ENCODE measurements at places on chromosomes 4 and X.

DNA sequence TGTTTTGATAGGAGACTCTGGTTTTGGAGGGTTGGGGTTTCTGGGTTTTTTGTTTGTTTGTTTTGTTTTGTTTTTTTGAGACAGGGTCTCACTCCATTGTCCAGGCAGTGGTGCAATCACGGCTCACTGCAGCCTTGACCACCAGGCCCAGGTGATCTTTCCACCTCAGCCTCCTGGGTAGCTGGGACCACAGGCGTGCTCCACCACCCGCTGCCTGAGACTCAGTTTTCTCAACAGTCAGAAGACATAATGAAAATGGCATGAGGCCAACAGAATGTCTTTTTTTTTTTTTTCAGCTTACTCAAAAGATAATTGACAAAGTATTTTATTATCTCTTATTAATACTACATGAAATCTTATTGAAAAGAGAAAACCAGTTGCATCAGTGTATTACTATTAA, 32.4 kb downstream of the TNIP2 start:
- DNase-seq: no peak

DNA sequence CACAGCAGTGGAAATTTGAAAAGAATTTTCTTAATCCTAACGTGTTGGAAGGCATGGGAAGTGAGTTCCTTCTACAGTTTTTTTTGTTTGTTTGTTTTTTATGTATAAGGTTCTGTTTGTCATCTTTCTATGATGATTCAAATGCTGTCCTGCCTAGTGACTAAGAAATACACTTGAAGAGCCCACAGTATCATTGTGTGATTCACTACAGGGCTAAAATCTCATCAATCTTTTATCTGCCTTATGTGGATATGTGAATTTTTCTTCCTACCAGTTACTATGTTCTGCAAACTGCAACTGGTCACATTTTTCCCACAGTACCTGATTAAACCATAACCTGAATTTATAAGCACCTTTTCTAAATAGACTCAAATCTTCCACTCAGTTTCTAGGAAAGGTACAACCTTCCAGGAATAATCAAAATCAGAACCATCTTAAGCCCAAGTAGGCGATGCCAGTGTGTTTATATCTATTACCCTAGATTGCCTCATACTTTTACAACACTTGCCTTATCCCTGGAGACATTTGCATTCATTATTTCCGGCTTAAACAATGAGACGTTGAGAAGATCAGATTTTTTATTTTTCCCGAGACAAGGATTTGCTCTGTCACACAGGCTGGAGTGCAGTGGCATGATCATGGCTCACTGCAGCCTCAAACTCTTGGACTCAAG, 214.6 kb upstream of the GALNT7 start:
- DNase-seq: no peak

- no peak for DNase-seq
Measured at GRCh38 chr4:176191974-176192373, 3.4 kb downstream of the SPATA4 start.

DNA sequence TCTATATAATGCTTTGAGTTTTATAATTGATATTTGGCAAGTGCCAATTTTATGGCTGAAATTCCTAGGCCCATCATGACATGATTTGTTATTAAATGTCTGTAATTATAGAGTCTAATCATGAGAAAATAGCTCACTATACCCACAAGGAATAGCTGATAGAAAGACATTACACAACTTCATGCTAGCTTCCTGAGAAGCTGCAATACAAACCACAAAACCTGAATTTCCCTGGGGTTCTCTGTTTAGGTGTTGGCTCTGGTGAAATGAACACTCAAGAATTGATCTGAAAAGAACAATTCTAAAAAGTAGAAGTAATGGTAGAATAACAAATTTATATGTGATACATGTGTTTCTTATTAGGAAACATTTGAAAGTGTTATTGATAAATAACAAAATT, 169.6 kb downstream of the GASK1B start:
- no peak for DNase-seq

- no peak for DNase-seq
Measured at GRCh38 chr4:115187136-115187535, 73.7 kb upstream of the NDST4 start.

- no peak for DNase-seq
Measured at GRCh38 chrX:40459571-40460158, 121.1 kb upstream of the ATP6AP2 start.

GRCh38 chrX:7110821-7111276, 36.7 kb upstream of the STS start:
- no peak for DNase-seq

DNA sequence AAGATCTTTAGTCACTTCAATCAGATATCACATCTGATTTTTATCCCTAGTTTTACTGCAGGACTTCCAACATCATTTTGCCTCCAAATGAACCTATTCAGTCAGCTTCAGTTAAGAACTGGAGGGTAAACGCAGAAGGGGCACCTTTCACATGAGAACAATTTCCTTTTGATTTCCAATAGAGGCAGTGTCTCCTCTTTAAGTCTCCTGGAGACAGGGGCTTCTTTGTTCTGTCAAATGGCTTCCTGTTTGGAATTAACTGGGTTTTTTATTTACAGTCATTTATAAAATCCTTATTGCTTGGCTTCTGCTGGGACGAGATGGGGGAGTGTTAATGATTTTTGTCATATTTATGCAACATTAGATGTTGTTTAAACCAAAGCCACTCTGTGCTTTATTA, 164.0 kb downstream of the STK32B start:
- DNase-seq: no peak

DNA sequence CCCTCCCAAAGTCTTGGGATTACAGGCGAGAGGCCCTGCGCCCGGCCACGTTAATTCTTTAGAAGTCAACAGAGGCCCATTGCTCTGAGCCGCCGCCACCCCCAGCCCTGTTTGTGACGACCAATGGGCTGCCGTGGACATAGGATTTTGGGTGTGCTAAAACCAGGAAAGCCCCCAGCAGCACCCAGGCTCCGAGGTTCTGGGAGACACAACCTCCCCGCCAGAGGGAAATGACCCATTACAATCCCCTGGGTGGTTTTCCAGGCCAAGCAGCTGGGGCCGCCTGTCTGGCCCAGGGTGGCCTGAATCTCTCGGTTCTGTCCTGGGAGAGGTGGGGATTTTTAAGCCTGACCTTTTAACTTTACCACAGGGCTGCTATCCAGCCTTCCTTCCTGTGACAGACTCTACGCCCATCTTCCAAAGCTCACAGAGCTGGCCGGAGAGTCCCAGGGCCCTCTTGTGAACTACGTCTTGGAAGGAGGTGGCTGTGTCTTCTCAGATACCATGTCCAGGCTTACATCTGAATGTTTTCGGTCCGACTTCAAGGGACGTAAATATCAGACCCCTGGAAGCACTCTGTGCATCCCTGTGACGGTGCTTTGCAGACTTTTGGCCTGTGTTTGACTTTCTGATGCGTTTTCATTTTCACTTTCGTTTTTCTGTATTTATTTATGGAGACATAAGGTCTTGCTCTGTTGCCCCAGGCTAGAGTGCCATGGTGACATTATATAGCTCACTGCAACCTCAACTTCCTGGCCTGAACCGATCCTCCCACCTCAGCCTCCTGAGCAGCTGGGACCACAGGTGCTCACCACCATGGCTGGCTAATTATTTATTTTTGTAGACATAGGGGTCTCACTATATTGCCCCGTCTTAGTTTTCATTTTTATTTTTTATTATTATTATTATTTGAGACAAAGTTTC, 36.0 kb downstream of the P2RY8 start:
- DNase-seq: peak; percentile 55

DNA sequence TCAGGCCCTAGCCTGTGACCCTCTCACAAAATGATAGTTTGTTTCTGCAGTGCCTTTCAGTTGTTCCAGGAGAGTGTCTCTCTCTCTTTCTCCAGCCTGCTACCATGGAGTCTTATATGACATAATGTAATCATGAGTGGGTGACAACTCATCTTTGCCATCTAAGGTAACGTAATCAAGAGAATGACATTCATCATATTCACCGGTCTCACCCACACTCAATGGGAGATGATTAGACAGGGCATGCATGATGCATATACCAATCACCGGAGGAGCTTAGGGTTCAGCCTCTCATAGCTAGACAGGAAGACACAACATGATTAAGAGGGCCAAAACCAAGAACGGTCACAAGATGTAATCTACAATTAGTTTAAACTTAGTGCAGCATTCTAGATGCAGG, 97.1 kb upstream of the FAM9B start:
- no peak for DNase-seq

GRCh38 chrX:38657562-38657961, 96.2 kb downstream of the TSPAN7 start:
- DNase-seq: no peak

GRCh38 chrX:47637546-47638195, 7.9 kb upstream of the CFP start:
- DNase-seq: peak; percentile 35

DNA sequence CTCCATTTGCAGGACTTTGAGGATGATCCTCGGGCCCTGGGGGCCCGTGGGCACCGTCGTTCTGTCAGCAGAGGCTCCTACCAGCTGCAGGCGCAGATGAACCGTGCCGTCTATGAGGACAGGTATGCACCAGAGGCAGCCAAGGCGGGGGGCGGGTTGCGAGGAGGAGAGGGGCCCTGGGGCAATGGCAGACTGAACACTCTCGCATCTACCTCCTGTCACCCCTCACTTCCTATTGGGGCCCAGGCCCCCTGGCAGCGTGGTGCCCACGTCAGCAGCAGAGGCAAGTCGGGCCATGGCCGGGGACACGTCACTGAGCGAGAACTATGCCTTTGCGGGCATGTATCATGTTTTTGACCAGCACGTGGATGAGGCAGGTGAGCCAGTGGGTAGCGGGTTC, 2.0 kb downstream of the WDR13 start:
- no peak for DNase-seq
